CD4-positive, alpha-beta T cell treated with Interleukin-6 for 4 hours (primary cell): ENCODE measurements at places on chromosomes 3 and 15.
A peak's percentile ranks its signal among the peaks of the same experiment; 100 is the strongest.

DNA sequence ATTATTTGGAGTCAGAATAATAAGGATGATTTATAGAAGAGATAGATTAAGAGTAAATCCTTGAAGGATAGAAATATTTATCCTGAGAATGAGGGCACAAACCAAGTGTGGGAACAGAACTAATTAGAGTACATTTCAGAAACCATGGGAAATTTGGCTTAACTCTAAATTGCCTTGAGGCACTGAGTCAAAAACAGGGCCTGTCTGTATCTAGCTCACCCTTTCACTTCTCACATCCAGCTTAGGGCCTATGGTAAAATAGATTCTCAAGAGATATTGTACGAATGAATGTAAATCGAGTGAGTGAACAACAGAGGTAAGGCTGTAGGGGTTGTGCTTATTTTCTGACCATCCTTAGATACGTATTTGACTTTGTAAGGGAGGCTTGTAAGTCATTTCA is 586.1 kb upstream of the DPPA4 start:
- no peak for DNase-seq

- no peak for DNase-seq
Observed at GRCh38 chr3:7913283-7913682, 588.3 kb upstream of the LMCD1 start.

- DNase-seq = no peak
Observed at GRCh38 chr15:87689716-87690115, 566.8 kb downstream of the NTRK3 start.

DNA sequence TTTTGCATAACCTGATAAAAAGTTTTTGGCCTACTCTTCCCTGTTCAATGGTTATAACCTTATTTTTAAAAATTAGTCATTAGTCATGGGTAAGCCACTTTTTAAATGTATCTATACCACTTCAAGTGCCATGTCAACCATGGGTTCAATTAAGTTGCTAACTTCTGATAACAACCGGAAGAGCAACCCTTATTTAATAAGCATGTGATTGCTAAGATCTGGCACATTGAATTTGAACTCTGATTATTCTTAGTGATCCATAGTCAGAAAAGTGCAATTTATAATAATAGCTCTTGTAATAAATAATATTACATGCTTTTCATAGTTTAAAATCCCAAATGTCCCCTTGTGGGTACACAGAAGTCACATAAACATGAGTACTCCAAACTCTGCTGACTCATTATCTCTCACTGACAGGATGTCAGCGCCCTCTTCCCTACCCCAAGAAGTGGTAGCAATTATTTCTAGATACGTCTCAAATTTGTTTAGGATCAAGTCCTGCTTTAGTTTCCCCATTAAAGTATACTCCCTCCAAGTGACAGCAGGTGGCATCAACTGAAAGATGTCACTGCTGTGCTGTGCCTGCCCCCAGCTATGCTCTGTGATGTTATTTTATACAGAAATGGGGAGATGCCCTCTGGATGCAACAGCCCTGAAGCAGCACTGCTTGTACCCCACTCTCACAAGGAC is 18.6 kb downstream of the SAMD7 start:
- DNase-seq = peak; percentile 7

- DNase-seq = no peak
Observed at GRCh38 chr3:135915206-135915605, 50.3 kb upstream of the PPP2R3A start.

DNA sequence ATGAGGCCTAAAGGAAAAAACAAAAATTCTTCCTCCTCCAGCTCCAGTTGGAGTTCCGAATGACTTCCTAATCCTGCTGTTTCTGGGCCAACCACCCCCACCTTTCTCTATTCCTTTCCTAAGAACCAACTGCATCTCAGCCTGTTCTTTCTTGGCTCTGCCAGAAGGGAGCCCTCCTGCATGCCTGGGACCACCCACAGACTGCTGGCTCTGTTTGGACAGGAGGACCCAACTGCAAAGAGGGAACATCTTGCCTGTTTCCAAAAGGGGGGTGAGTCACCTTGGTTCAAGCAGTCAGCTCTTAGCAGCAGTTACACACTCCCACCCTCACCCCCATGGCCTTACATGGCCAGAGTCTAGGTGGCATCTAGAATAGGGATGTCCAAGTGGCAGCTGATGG is 116.0 kb upstream of the PRICKLE2 start:
- DNase-seq = no peak

GRCh38 chr3:179236669-179237301 is 14.1 kb downstream of the KCNMB3 start:
- DNase-seq = no peak

- DNase-seq = no peak
Observed at GRCh38 chr3:196193133-196193735, 18.0 kb downstream of the ZDHHC19 start.

- DNase-seq = no peak
Observed at GRCh38 chr15:66523926-66524325, 18.8 kb downstream of the ZWILCH start.

DNA sequence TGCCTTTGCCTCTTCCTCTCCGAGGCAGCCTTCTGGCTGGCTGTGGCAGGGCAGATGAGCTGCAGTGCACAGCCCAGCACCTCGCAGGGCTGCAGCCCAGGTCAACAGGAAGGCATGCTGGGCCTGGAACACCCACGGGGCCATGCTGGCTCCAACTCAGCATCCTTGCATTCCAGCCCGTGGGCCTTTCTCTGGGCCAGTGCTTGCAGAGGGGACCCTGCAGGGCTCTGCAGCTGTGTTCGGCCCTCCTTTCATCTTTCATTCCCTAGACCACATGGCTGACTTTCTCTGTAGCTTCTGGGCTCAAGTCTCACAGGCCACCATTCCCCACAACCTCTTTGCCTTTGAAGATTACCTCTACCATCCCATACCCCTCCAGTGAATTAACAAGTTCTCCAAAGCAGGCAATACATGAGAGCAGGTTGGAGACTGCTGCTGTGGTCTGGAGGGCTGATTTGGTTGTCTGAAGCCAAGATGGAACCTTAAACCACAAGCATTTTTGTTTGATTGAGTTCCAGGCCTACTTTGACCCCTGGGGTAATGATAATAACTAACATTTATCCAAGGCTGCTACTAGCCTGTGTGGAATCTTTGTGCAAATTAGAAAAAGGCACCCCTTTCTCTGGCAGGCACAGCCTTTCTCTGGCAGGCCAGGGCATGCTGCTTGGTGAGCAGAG is 5.9 kb downstream of the FAM131A start:
- no peak for DNase-seq

GRCh38 chr3:24018784-24019570 is 73.9 kb downstream of the NR1D2 start:
- DNase-seq = no peak

DNA sequence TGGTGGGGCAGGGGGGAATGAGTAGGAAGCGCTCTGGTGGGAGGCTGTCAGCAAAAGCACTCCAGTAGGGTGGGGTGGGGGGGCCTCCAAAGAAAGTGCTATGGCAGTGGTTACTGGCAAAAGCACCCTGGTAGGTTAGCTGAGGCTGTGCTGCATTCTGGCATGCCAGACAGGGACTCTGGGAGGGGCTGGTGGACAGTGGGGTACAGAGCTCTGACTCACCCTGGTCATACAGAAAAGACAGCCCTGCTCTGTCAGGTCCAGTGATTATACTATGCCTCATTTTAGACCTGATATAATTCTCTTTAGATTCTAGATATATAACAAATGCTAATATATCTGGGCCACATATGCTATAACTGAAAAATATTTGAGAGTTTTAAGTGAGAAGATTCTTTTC is 82.8 kb upstream of the CPNE4 start:
- no peak for DNase-seq

- DNase-seq = no peak
Observed at GRCh38 chr15:71646767-71647486, 163.4 kb upstream of the NR2E3 start.

GRCh38 chr3:150968341-150969035 is 4.0 kb downstream of the CLRN1 start:
- no peak for DNase-seq

DNA sequence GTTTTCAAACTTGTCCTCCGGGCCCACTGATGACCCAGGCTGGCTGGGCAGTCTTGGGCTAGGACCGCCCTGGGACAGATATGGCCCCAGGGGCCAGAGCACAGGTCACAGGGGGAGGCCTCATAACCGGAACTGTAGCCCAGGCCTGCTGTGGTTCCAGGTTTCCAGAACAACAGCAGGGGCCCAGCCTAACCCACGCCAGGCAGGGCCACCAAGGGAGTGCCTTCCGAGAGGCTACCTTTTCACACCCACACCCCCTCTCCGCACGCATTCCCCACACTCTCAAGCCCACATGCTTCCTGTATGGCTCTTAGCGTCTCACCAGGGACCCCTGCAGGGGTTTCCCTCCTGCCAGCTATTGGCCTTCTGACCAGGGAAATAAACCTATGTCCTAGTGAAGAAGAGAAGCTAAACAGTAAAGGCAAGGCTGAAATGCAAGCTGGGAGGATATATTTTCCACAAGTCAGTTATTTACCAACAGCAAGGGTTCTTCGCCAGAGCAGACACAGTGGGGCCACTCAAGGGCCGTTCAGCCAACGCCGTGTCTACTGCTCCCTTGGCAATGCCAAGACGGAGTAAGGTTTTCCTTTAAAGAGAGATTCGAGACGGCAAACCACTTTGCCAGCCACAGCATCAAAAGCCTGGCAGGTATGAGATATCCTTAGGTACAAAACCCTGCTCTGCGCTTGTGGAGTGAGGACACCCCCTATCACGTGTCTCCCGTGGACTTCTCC is 135.1 kb downstream of the ATP10A start:
- DNase-seq = no peak

DNA sequence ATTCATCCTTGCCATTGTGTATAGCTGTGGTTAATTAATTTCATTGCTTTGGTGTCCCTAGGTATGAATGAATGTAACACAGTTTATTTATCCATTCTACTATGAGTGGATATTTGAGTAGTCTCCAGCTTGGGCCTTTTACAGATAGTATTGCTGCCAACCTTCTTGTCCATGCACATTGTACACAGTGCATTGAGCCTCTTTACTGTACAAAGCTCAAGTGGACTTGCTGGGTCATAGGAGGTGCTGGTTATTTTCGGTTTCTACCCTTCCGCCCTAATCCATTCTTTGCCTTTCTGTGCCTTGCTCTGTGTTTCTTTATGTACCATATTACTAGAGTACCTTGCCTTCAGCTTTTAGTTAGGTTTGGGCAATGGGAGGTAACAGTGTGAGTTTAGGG is 60.7 kb downstream of the DUT start:
- no peak for DNase-seq

DNA sequence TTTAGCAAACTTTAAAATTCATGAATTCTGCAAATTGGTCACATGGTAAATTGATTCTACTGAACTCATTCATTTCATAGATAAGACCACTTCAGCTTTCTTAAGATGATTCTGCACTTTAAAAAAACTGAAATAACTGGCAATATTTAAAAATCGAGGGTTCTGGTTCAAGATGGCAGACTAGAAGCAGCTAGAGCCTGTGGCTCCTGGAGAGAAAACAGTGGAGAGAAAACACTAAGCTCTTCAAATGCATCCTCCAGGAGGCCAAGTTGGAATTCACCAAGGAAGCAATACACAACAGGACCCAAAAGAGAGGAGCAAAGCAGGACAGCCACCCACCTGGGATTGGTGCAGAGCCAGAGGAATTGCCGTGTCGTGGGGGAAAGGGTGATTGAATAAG is 132.1 kb downstream of the SPATA16 start:
- DNase-seq = no peak

GRCh38 chr3:46356909-46357308 is 3.0 kb downstream of the CCR2 start:
- DNase-seq = no peak

- no peak for DNase-seq
Observed at GRCh38 chr3:12983319-12983718, 89.9 kb downstream of the IQSEC1 start.

DNA sequence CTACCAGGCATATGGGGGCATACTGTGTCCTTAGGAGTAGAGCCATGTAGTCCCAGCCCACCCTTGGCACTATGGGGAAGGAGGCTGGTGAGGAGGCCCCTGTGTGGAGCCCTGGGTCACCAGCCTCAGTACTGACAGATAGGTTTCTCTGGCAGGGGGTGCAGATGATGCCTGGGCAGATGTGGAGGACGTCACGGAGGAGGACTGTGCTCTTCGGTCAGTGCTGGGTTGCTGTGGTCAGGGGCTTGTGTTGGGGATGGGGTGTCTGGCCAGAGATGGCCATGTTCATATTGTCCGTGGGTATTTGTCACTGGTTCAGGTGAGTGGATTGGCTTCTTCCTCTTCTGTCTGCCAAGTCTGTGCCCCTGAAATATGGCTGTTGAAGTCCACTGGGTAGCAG is 20.0 kb downstream of the MTMR14 start:
- DNase-seq = no peak

DNA sequence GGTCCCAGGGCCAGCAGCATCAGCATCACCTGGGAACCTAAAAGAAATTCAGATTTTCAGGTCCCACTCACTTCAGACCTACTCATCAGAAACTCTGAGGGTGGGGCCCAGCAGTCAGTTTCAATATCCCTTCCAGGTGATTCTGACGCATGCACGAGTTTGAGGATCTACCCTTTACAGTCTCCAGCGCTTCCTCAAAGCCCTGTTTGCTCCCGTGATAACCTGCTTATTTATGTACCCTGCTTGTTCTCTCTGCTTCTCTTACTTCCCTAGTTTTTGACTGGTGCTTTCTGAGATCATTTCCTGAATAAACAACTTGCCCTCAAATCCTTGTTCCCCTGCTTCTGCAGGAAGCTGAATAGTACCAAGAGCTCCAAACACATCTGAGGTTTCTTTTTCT is 245.3 kb downstream of the ZNF621 start:
- no peak for DNase-seq

DNA sequence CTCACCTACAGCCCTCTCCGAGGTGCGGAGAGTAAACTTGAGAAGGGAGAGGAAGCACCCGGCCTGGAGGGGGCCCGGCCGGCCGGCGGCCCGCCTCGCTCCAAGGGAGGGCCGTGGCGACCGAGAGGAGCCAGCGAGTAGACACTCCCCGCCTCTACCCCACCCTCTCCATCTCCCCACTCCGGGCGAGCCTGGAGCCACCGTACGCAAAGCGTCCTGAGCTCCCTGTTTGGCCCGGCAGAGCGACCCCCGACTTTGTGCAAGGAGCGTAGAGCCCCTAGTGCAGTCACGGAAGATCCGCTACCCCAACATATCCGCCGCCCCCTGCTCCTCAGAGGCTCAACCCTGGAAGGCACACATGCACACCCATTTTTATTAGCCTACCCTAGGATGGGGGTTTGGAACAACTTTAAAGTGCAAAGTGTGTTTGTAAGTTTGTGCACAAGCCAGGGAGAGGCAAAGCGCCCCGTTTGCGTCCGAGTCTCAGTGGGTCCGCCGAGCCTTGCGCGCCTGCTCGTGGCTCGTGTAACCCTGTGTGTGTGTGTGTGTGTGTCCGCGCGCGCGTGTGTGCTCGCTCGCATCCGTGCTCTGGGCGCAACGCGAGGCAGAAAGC is 508 bp upstream of the SMAD6 start:
- no peak for DNase-seq

GRCh38 chr3:150635076-150635475 is 32.0 kb downstream of the SELENOT start:
- no peak for DNase-seq

GRCh38 chr15:43958861-43959330 is 132.1 kb downstream of the WDR76 start:
- no peak for DNase-seq
